Choroid plexus epithelial cell (primary cell): ENCODE measurements at places on chromosomes 3 and 15.

GRCh38 chr15:85667491-85668424 is 127.0 kb downstream of the KLHL25 start:
- DNase-seq: peak; percentile 99

DNA sequence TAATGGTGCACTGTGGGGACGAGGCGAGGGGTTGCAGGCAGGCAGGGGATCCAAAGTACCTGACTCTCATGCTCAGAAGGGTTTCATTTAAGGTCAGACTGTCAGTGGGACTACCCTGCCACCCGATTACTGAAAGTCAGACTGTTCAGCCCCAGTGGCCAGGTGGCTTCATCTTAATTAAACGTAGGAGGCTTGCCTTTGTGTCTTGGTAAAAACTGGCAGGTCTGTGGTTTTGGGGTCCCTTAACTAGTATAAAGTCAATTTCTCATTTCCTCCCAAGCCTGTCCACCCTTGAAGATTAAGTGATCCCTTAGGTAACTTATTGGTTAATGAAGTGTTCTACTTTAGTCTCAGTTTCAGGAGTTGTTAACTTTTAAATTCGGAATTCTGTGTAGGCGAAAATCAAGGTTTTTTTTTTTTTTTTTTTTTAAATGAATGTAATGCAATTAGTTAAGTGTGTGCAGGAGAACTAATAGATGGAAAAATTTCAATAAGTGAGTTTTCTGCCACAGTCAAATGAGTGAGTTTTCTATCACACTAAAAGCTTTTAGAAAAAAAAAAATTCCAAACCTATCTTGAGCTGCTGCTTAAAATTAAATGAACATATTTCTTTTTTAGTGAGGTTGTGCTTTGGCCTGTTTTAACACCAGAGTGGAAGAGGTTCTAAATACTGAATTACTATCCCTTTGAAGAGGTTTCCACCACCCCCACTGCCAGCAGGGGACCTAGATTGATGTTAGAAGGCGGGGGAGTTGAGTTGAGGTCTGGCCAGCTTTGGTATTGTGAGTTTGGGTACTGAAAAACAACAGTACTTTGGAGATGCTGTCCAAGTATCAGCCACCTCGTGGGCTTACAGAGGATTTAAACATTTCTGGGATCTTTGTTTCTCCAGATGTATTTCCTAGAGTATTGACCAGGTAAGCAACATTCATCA is 15.2 kb downstream of the ITPR1 start:
- DNase-seq: no peak

- DNase-seq: peak; percentile 66
Measured at GRCh38 chr3:150699068-150699639, 4.6 kb downstream of the ERICH6 start.

GRCh38 chr15:98802187-98802586 is 153.8 kb downstream of the IGF1R start:
- no peak for DNase-seq

DNA sequence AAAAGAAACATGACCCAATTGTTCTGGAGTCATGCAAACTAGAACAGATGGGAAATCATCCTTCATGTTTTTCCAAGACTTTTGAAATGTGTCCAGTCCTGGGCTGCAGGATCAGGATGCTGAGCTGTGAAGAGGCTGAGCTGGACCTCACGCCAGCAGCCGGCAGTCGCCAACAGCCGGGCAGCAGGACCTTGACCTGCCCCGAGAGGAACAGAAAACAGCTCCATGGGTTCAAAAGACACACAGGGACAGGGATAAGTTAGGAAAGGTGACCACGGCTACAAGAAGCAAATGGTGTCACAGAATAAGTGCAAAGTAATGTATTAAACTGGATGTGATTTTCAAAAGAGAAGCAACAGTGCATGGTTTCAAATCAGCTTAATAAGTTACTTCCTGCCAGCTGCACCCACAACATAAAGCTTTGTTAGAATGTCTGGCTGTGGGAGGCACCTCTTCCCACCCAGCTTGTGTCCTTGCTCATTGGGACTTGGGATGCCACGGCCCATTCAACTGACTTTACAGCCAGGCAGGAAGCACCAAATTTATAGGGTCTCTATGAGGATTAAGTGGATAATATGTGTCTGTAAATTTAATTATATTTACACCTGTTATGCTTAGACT is 266.4 kb downstream of the GABRG3 start:
- DNase-seq: no peak

DNA sequence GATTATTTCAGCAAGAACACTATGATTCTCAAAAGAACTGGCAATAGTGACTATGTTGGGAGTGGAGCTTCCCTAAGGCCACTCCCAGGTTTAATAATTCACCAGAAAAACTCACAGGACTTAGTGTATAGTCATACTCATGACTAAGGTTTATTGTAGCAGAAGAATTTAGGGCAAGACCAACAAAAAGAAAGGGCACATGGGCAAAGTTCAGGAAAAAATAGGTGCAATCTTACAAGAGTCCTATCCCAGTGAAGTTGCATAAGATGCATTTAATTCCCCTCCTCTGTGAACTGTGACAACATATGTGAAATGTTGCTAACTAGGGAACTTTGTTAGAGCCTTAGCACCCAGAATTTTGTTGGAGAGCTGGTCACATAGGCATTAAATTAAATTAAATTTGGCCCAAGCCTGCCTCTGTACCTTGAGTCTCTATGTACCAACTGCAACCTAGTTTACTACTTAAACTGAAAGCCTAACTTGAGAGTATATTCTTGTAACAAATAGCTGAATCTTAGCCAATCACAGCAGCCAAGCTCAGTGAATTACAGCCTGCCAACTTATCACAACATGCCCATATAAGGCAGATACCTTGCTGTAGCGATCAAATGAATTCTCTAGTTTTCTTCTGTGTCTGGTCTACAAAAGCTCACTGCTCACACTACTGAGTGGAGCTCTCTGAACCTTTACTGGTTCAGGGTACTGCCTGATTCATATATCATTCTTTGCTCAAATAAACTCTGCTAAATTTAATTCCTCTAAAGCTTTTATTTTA is 386.2 kb upstream of the ARHGEF26 start:
- no peak for DNase-seq

DNA sequence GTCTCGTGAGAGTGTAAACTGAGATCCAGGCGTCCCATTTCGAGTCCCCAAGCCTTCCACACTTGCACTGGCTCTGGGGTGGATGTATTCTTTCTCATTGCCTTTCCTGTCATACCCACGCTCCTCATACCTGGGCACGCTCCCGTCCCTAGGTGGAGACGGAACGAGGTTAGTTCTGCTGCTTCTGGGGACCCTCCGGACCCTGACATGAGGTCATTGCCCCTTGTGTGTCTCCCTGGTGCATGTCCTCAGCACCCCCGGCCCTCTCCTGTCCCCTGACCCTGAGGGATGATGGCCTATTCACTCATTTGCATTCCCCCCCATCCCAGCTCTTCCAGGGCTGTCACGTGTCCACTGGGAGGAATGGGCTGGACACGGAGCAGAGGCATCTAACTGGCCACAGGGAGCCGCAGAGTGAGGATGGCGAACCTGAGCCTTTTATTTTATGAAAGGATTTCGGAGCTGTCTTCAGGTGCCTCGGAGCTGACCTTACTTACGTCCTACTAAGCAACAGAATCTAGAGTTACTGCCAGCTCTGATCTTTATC is 8.2 kb downstream of the NIPA1 start:
- no peak for DNase-seq

DNA sequence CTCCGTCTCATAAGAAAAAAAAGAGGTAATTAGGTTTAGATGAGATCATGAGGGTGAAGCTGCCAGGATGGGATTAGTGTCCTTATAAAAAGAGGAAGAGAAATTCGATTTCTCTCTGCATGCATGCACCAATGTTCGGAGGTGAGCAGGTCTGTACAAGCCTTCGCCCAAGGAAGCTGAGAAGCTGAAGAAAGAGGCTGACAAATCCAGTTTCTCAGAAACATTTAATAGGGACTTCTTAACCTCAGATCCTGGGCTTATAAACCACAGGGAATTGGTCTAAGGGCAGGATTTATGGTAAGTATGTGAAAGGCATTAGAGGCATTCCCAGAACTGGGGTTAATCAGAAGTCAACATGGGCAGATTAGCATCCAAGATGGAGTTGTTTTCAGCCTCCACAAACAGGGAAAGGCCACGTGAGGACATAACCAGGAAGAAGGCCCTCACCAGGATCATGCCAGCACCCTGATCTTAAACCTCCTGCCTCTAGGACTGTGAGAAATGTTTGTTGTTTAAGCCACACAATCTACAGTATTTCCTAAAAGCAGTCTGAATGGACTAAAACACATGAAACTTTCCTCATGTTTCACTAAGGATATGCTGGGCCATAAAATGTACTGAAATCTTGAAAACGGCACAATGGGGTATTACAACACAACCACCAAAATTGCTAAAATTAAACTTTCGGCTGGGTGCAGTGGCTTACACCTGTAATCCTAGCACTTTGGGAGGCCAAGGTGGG is 11.3 kb downstream of the SHISA5 start:
- no peak for DNase-seq

GRCh38 chr15:37793851-37794250 is 140.6 kb upstream of the TMCO5A start:
- peak; percentile 53 for DNase-seq

GRCh38 chr15:73647259-73648013 is 14.2 kb upstream of the NPTN start:
- peak; percentile 36 for DNase-seq

DNA sequence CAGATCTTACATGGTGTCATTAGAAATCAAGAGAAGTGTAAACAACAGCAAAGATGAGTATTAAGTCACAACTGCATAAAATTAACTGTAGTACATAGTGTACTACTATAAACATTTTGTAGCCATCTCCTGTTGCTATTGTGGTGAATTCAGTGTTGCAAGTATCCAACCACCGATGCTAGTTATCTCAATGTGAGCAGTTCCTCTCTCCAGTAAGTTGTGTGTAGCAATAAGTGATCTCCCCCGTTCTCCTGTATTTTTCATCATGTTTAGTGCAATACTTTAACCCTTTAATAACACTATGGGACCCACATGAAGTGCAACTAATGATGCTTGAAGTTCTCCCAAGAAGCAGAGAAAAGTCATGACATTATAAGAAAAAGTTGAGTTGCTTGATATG is 264.7 kb upstream of the KCNH8 start:
- DNase-seq: no peak

GRCh38 chr3:195559723-195560409 is 16.7 kb upstream of the PPP1R2 start:
- DNase-seq: no peak

DNA sequence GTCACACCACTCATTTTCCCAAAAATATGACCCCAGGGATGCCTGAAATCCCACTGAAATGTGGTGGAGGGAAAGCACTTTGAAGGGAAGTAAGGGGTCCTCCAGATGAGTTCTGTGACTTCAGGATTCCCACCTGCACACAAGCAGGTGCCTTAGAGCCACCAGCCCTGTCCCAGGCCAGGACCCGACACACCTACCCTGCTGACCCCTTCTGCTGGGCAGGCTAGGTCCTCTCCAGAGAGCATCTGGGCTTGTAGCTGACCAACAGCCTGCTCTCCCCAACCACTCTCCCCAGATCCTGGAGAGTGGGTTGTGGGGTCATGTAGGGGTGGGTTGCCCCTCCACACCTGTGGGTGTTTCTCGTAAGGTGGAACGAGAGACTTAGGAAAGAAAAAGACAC is 14.9 kb upstream of the CILP start:
- DNase-seq: no peak

DNA sequence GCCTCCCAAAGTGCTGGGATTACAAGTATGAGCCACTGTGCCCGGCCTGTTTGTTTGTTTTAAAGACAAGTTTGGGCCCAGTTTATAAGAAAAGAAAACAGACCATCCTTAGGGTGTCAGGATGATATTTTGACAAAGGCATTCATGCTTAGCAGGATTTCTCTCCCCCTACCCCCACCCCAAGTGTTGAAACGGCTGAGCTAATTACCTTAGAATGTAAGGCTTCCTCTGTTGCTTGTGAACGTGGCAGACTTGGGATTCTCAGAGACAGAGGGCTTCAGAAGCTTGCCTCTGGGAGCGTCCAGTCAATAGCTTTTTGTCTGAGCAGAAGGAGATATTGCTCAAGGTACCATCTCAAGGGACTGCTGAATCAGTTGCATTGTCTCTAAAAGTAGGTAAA is 24.0 kb downstream of the FLNB start:
- DNase-seq: peak; percentile 82

- DNase-seq: no peak
Measured at GRCh38 chr3:34881026-34881425, 758.3 kb upstream of the ARPP21 start.

- DNase-seq: peak; percentile 71
Measured at GRCh38 chr3:23999012-23999641, 54.0 kb downstream of the NR1D2 start.

GRCh38 chr3:65351753-65352152 is 664.0 kb upstream of the ADAMTS9 start:
- DNase-seq: no peak

DNA sequence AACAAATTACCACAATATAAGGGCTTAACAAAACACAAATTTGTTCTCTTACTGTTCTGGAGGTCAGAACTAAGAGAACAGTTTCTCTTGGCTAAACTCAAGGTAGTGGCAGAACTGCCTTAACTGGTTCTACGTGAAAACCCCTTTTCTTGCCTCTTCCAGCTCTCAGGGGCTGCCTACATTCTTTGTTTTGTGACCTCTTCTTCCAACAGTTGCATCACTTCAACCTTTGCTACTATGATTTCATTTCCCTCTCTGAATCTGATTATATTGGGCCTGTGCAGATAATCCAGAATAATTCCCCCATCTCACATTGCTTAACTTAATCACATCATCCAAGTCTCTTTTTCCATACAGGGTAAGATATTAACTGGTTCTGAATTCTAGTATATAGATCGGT is 624.6 kb downstream of the ZPLD1 start:
- no peak for DNase-seq

GRCh38 chr15:58019503-58020376 is 45.8 kb downstream of the ALDH1A2 start:
- DNase-seq: peak; percentile 60
